ENCODE measurements at places on chromosomes 5 and 9.

DNA sequence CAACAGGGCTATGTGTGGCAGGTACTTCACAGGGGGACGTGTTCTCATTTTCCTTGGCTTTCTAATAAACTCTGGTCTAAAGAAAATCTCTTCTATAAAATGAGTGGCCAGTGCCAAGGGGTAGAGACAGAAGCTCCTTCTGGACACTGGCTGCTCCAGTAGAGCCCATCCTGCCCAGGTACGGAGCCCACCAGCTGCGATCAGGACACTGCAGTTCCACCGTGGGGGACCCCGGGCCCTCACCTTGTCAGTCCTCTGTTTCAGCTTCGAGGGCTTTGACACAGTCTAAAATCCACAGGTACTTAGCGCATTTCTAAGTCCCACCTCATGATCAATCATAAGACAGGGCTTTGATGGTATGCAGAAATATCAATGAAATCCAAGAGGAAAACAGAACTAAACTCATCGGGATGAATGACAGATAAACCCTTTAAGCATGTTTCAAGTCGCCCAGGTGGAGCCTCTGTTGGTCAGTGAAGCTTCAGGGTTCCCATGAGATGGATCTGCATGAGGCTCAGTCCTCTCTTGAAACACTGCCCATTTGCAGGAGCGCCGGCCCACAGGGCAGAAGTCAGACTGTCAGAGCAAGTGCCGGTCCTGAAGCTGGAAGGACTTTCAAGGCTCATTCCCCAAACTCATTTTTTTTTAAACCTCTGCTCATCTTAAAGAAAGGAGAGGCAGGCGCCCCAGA is 20.3 kb upstream of the TERT start:
- DNase-seq: no peak

- no peak for DNase-seq
These were observed 56.3 kb upstream of the TBC1D9B start for GRCh38 chr5:179964015-179964414.

- no peak for DNase-seq
These were observed 280.2 kb downstream of the SEMA5A start for GRCh38 chr5:9265441-9266287.

GRCh38 chr9:101635473-101635872 is 40.7 kb upstream of the PPP3R2 start:
- no peak for DNase-seq
